Stimulated activated CD4-positive, alpha-beta T cell treated with anti-CD3 and anti-CD28 coated beads, Interleukin-12 subunit alpha, Interleukin-12 subunit beta, amount 100 ng/mL, for 4 hours (primary cell): ENCODE measurements at places on chromosomes 6 and 20.

DNA sequence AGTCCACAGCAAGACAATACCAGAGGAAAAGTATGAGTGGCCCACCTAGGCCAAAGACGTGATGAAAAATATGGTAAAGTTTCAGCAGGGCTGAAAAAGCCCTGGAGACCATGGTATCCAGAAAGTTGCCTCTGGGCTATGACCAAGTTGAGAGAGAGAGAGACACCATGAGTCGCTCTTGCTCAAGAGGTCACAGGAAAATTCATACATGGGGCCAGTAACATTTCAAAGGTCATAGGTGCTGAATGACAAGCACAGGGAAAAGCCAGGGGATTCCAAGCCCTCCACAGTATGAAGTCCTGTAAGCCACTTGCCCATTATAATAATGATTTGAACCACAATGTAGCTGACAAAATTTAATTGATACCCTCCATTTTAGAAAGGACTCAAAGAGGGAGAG, 657.7 kb upstream of the CITED2 start:
- DNase-seq: no peak

DNA sequence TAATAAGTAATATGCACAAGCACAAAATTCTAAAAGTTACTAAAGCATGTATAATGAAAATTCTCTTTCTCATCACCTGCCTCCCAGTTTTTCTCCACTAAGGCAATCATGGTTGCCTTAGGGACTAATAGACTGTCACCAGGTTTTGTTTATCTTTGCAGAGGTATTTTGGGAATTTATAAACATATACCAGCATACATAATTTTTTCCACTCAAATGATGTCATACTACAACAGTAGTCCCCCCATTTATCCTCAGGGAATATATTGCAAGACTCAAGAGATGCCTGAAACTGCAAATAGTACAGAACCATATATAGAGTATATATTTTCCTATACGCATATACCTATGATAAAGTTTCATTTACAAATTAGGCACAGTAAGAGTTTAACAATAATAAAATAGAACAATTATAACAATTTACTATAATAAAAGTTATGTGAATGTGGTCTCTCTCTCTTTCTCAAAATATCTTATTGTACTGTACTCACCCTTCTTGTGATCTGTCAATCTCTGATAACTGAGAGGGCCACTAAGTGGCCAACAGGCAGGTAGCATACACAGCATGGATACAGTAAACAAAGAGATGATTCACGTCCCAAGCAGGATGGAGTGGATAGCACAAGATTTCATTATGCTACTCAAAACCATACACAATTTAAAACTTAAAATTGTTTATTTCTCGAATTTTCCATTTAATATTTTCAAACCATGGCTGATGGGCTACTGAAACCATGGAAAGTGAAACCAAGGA, 19.7 kb downstream of the RBL1 start:
- DNase-seq: no peak

- DNase-seq: no peak
These were observed 238.2 kb downstream of the SOX4 start for GRCh38 chr6:21831521-21832291.

- no peak for DNase-seq
These were observed 55.2 kb upstream of the CDKAL1 start for GRCh38 chr6:20479060-20479459.

- no peak for DNase-seq
These were observed 53.6 kb downstream of the ENPP1 start for GRCh38 chr6:131861381-131861780.

DNA sequence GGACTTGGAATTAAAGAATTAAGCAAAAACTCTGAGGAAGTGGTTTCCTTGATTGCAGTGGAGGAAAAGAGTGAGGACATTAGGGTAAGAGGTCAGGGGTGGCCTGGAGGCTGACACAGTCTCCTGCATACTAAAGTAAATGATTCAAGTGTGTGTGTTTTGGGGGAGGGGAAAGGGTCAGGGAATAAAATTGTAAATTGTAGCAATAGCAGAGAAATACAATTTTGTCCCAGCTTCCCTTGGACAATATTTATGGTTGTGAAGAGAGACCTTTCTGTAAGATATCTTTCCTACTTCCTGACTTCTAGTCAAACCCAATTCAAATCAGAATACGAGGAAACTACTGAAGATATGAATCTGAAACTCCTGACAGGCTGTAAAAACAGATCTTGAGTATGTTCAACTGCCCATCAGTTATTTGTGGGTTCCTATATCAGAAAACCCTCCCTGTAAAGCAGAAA, 143.4 kb upstream of the HMGN3 start:
- DNase-seq: no peak

DNA sequence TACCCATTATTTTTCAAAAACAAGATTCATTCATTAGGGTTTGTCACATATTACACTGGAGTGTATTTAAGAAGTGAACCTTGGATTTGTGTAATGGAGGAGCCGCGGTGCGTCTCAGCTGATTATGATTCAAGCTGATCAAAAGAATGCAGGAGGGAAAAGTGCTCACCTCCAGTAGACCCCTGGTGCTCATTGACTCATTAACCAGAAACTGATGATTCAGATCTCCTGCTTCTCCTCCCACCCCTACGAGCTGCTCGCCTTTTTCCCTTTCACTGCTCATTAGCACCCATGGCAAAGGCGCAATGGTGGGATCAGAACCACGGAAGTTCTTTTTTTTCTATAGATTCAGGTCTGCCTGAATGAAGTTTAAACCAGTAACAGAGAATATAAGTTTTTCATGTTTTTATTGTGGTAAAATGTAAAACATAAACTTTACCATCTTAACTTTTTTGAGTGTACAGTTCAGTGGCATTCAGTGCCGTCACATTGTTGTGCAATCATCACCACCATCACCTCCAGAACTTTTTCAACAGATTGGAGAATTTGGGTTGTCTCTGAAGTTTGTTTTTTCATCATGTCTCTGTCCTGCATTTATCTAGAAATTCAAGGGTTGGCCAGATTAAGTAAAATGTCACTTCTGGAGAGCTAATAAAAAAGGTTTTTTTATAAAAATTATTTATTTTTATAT, 101.6 kb downstream of the LINC00237 start:
- no peak for DNase-seq

DNA sequence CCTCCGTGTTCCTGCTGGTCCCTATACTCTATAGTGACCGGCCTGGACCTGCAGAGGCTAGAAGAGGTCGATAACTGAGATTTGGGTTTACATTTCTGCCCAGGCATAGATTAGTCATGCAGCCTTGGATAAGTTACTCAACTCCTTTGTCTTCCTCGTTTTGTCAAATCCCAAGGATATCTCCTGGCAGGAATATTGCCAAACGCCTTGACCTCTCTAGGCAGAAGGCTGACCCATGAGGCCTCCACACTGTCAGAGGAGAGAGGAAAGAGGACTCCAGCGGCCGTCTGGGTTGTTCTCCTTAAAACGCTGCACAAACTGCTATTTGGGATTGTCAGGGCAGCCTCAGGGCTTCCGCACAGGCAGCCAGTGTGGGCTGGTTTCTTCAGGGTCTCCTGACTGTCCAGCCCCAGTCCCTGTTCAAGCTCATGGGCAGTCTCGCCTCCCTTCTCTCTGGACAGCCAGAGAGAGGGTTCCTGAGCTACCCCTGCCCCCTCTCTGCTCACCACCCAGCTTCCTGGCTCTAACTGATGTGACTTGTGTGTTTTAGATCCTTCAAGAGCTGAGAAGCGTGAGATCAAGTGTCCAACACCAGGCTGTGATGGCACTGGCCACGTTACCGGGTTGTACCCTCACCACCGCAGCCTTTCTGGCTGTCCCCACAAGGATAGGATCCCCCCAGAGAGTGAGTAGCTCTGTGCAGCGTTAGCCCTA, 44.7 kb upstream of the PCMTD2 start:
- DNase-seq: no peak

DNA sequence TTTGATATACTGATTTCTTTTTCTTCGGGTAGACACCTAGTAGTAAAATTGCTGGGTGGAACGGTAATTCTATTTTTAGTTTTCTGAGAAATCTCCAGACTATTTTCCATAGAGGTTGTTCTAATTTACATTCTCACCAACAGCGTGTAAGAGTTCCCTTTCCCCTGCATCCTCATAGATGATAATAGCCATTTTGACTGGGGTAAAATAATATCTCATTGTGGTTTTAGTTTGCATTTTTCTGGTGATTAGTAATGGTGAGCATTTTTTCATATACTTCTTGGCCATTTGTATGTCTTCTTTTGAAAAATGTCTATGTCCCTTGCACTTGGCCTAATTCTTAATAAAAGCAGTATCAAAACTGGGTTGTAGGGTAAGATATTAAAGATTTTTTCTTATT, 148.9 kb upstream of the SIM1 start:
- no peak for DNase-seq

DNA sequence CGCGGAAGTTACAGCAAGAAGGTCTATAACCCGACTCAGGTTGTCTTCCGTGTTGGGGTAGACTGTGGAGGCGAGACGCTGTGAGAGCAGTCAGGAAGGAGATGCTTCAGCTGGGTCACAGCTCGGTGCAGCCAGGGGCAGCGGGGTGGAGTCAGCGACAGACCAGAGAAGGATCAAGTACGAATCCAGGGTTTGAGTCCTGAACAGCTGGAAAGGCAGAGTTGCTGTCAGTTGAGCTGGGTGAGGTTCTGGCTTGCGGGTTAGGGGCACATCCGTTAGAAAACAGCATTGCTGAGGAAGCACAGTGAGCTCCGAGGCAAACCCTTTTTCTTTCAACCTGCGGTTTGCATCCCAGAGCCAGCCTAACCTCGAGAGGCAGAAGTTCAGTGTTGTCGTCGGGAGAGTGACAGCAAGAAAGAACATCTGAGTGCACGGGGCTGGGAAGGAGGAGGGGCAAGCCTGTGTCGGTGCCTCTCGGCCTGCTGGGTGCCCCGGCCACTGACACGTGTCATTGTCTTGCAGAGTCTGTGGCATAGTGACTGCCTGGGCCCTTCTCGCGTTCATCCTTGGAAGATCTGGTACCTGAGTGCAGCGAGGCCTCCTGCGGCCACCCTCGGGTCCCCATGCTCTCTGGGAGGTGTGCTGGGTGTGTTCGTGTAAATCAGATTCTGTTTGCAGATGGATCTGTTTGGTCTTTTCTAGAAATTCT, 20.0 kb downstream of the PNLDC1 start:
- peak; percentile 27 for DNase-seq

GRCh38 chr6:93496548-93496947, 77.2 kb upstream of the EPHA7 start:
- no peak for DNase-seq

DNA sequence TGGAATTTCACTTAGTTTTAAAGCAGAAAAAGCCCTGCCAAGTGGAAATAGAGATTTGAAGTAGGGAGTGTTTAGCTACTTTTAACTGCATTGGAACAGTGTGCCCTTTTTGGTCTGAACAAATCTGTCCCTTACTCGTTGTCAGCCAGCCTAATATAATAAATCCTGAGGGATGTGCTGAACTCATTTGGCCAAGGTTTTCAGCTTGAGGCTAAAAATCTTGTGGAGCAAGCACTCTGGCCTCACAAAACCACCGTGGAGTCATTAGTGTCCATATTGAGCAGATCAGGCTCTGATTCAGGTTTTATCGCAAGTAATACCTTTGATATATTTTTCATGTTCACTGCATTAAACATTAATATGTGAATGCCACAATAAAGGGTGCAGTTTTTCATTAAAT, 383.5 kb downstream of the FRK start:
- DNase-seq: no peak

DNA sequence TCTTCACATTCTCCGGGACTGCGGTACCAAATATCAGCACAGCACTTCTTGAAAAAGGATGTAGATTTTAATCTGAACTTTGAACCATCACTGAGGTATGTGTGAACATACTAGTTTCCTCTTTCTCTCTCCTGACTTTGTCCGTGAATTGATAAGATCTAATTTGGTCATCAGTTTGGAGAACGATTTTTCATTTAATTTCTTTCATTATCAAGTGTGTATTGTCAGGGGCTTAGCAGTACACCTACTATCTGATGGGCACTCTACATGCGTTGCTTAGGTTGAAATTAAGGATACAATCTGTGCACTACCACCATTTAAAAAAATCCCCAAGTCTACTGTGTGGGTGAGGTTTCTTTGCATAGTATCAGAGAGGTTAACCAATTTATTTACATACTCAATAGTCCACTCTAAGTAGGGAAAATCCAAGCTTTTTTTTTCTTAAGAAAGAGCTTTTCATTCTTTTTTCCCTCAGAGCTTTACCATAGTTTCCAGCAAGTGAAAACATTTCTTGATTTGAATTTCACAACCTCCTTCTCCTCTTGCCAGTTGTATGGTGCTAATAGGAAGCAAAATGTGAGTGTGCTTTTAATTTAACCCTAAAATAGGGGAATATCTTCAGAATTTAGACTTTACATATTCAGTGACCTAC, 105.4 kb upstream of the ESR1 start:
- DNase-seq: no peak

- DNase-seq: no peak
These were observed 71.8 kb downstream of the LCA5 start for GRCh38 chr6:79465381-79465780.

DNA sequence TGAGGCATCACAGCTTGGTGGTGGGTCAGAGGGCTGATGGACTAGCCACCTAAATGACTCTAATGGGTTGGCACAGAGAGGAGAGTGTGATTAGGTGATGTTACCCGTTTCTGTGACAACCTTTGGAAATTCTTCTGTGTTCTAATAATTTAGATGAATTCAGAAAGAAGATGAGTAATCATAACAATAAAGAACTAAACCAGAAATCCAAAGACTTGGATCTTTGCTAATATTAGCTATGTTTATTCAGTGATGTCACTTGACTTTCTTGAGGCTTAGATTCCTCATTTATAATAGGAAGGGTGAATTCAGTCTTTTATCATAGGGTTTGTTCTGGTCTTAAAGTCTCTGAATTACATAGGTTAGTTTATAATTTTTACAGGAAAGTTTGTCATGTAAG, 19.9 kb downstream of the CRYBG1 start:
- no peak for DNase-seq
